ENCODE measurements at places on chromosomes 7 and 10.

- DNase-seq, result no peak
These were observed 2.8 kb downstream of the SEC31B start for GRCh38 chr10:100516847-100517246.

DNA sequence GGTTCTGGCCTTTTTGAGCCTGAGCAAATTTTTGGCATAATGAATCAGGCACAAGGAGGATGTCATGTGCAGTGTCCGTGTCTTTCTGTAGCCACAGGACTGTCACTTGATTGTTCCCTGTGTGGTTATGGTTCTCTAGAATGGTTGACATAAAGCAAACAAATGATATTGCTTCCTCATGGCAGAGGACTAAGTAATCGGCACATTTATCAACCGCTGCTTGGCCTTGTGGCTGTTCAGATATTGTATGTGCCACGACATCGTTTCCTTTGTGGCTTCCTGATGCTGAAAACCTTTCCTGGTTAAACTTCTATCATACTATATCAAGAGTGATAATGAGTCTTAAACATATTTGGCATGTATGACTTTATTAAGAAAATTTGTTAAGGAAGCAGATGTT, 598.8 kb downstream of the SUGCT start:
- DNase-seq, result peak; percentile 43

- DNase-seq, result no peak
These were observed 227.7 kb downstream of the FANK1 start for GRCh38 chr10:126124046-126124445.

DNA sequence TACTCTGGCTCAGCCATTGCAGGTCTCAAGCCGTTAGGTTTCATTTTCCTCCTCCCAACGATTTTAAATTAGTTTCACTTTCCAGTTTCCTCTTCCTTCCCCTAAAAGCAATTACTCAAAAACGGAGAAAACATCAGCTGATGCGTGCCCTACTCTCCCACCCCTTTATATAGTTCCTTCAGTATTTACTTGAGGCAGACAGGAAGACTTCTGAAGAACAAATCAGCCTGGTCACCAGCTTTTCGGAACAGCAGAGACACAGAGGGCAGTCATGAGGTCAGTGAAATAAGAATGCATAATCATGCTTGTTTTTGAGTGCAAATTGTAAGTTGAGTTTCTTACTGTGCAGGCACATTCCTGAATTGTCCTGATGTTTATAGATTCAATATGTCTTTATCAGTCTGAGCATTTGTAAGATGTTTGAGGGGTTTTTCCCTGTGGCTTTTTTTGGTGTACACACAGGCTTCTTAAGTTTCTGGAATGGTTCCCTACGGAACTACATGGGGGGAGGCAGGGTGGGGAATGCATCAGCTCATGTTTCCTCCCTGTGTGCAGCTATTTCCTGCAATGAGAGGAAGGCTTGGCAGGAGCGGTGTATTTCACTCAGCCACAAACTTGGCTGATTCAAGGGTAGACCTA, at the start of gene IFIT3:
Gene IFIT3, plus strand, starts transcription at position 195 of the 639 bp plus-strand sequence. Its CDS starts 77 bp downstream, at position 272.
- DNase-seq, result peak; percentile 84

DNA sequence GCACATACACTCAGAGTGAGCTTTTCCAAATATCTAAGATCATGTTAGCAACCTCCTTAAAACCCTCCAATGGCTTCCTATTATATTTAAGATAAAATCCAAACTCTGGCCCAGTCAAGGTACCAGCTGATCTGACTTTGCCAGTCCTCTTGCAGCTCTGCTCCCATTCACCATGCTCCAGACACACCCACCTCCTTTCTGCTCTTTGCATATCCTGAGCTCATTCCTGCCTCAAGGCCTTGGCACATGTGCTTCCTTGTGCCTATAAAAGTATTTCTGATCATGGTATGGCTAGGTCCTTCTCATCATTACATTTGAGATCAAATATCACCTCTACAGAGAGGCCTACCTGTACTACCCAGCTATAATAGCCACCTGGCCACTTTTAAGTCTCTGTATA, 27.5 kb downstream of the XPNPEP1 start:
- DNase-seq, result no peak

DNA sequence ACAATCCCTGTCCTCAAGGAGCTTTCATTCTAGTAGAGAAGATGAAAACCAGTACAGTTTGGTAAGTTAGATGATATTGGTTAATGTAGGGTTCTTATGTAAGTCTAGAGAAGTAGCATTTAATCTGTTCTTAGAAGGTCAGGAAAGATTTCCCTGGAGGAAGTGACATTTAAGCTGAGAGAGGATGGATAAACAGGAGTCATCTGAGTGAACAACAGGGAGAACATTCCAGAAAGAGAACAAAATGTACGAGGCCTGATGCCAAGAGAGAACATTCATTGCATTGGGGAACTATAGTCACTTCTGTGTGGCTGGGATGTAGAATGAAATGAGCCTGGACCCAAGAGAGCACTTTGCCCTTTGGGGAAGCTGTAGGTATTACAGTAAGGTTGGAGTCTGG, 88.0 kb downstream of the CFTR start:
- DNase-seq, result no peak

DNA sequence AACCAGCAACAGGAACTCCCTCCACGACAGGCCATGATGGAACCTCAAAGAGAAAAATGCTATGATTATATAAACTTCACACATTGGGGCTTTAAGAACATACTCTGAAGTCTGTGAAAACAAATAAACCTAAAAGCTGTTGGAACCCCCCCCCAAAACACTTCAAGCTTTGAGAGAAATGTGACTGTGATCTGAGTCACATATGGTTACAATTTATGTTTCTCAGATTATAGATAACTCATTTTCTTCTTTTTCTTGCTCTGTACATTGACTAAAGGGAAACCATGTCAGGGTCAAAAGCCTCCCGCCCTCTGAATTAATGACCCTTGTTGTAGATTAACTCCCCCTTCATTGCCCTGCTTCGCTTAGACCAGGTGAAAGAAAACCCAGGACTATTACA, 15.8 kb downstream of the VOPP1 start:
- no peak for DNase-seq

DNA sequence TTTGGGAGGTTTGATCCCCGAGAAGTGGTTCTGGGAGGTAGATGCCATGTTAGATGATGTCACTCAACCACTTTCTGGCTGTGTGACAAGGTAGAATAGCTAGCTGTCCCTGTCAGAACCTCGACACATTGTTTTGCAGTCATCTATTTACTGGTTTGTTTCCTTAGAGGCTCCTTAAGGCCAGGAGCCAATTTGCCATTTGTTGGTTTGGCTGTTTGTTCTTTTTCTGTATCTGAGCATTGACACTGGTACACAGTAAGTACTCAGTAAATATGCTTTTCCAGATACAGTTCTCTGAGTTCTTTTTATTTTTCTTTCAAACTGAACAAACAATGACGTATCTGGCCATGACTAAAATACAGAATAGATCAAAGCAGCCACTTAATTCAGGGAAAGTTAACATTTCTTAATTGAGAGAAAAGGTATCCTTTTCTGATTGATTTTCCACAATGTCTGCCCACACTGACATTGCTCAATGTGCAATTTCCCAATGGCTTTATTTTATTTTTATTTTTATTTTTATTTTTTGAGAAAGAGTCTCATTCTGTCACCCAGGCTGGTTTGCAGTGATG, 121.6 kb downstream of the SPAG6 start:
- DNase-seq, result no peak

DNA sequence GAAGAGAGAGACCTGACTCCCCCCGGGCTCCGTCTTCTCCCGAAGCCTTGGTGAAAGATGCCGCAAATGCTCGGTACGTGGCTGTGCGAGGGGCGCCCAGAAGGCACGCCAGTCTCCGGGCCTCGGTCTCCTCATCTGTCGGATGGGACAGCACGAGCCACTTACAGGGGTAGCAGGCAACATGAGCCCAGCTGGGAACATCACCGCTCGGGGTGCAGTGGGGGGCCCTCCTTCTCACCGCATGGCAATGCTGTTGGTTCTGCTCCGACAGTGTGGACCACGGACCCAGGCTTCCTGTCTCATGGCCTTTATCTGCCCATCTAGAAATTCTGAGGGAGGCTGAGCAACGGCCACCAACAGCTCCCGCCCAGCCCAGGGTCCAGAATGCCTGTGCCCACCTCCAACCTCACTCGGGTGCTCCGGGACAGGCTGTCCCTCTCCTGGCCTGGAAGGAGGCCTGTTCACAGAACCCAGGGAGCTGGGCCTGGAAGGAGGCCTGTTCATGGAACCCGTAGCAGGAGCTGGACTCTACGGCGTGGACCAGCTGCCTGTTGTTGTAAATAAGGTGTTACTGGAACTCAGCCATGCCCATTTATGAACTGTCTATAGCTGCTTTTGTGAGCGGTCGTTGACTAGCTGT, 15.8 kb downstream of the ADAP1 start:
- DNase-seq, result no peak

DNA sequence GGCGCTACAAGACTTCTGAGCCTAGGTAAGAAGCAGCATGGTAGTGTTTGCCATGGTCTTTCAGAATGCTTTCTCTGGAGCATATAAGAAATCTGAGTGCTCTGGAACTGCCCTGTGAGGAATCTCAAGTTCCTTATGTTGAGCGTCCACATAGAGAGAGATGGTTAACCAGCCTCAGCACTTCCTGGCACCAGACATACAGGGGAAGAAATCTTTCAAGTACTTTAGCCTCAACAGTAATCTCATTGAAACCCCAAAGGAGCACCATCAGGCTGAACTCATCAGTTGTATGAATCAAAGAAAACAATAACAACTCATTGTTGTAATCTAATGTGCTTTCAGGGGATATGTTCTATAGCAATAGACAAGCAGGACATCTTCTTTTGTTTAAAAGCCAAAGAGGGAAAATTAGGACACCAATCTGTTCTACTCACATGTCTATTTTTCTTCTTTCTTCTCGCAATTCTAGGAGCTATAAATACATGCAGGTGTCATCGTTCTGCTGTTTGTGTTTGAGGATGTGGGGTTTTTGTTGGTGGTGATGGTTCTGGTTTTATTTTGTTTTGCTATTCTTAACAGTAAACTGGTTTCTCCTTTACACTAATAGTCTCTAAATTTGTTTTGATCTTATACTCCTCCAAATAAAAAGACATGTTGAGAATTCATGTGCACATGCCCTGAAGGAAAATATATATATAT, 1145.0 kb upstream of the LRRN3 start:
- DNase-seq, result no peak

- no peak for DNase-seq
These were observed 88.3 kb downstream of the GOLGA7B start for GRCh38 chr10:97937928-97938327.

DNA sequence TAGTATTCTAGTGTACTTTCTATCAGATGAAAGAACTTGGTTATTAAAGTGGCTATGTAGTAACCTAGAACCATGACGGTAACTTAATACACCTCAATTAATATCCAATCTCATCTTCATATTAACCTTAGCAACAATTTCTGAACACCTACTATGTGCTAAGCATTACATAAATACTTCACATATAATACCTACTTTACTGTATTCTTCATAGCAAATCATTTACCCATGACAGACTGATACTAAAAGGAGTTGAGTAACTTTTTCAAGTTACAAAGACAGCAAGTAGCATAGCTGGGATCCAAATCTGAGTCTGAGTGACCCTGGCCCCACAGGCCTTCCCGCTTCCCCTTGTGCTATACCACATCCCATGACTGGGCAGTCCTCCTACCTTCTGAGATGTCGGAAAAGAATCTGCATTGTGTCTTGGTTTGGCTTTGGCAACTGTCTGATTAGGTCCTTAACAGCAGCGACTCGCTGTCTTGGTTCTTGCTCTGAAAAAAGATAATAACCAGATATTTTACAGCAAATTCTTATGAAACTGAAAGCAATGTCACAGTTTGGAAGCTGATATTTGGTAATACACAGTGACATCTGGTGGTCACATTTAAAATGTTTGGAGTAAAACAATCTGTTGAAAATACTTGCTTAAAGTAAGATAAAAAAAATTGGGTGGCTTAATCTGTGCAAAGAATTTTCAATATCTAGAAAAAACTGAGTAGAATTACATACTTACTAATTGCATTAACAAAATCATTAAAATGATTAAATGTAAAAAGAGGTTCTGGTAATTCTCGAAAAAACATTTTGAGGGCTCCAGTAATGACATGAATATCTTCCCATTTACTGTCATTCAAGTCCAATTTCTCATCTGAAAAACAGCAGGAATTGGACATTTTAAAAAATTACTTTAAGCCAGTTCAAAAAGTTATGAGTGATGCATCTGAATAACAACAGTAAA, 120.1 kb downstream of the ARHGAP12 start:
- peak; percentile 70 for DNase-seq

GRCh38 chr7:143120691-143121405, 11.0 kb upstream of the PIP start:
- DNase-seq, result no peak

DNA sequence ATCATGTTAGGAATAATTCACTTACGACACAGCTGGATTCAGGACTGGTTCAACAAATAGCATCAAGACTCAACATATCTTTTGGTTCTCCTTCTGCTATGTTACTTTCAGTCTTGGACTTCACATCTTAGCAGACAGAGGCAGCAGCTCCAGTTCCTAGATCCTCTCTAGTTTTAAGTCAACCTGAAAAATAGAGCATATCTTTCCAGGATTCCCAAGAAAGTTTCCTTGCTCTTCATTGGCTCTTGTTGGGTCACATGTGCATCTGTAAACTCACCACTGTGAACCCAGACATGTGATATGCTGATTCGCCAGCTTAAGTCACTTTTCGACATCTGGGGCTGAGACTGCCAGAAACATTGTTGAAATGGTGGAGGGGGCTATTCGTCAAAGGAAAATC, 210.1 kb upstream of the KMT2E start:
- no peak for DNase-seq

- DNase-seq, result no peak
These were observed 169.9 kb upstream of the AOAH start for GRCh38 chr7:36894190-36894589.

DNA sequence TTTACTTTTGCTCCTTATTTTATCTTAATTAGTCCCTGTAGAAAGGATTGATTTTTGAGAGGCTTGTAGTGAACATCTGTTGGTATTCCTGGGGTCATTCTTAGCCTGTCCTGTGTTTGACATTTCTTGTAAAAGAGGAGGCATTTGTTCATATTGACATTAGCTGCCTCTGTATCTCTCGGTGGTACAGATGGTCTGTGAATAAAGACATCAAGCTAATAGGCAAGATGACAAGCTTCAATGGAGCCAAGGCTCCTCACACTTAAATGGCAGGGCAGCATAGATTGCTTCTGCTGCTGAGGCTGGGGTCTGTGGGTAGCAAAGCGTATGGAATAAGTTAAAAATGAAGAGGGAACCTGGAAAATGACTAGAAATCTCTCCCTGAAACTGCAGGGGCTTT, 687.6 kb downstream of the LRMDA start:
- no peak for DNase-seq
